Type B pancreatic cell (in vitro differentiated cells): ENCODE measurements at places on chromosomes 4 and X. TPM values are rescaled to one million over a fixed set of nuclear protein-coding genes. Genes with fewer than 3 reads are reported as not detected.

The ARAP2 gene
- 10.8 and 20.0 TPM in 2 replicates for total RNA-seq

The ZBTB49 gene
- total RNA-seq: 7.8 and 9.7 TPM in 2 replicates

The MAP7D2 gene
- 2.0 and 2.8 TPM in 2 replicates for total RNA-seq

The AADAT gene
- 14.3 and 27.1 TPM in 2 replicates for total RNA-seq

The BEND2 gene
- total RNA-seq: not detected in 2 replicates

The TRO gene
- 39.6 and 142 TPM in 2 replicates for total RNA-seq

The FOXR2 gene
- not detected in 2 replicates for total RNA-seq

The RBM46 gene
- 0.24 and 0.57 TPM in 2 replicates for total RNA-seq

The AMOT gene
- total RNA-seq: 235 and 507 TPM in 2 replicates

DNA sequence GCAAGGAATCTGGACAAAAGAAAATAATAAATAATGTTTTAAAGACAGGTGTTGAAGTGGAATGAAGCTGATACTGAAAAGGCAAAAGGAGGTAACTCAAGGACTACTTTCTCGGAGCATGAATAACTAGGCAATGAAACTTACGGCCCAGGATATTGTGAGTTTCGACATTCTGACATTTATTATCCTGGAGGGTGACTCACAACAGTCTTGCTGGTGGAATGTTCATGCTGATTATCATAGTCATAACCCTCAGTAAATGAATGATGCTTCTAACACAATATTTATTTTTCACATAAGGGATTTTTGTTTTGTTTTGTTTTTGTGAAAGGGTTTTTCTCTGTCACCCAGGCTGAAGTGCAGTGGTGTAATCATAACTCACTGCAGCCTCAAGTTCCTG is 147.0 kb upstream of the HPGD start:
- no peak for DNase-seq

GRCh38 chrX:23554304-23554703 is 113.0 kb upstream of the PRDX4 start:
- no peak for DNase-seq

DNA sequence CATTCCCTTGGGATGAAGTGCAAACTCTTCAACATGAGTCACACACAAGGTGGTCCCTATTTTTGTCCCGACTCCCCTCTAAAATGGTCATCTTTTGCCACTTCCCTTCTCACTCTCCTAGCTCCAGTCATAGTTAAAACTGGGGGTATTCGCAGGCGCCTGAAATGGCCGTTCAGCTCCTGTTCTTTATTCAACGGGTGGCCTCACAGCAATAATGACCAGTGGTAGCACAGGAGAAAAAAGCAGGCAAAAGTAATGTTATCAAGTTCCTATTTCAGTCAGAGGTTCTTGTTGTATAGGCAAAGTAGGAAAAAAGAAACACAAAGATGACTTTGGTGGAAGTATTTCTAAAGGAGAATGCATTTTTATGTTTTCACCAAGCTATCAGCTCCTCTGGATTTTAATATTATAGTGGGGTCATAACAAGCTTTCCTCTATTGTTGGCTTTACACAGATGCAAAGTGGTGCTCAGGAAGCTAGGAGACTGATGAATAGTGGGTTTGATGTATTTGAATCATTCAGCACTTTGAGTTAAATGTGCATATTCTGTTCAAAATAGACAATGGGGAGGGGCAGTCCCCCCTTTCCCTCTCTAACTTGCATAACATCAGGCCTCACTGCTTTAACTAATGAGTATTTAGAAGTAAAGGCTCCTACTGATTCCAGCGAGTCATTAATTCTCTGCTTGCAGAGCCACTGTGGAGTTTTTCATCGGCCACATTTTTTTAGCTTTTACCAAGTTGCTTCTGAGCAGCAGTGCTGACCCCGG is 171.2 kb upstream of the NDP start:
- DNase-seq: no peak

GRCh38 chr4:124060261-124060918 is 652.1 kb downstream of the ANKRD50 start:
- no peak for DNase-seq

DNA sequence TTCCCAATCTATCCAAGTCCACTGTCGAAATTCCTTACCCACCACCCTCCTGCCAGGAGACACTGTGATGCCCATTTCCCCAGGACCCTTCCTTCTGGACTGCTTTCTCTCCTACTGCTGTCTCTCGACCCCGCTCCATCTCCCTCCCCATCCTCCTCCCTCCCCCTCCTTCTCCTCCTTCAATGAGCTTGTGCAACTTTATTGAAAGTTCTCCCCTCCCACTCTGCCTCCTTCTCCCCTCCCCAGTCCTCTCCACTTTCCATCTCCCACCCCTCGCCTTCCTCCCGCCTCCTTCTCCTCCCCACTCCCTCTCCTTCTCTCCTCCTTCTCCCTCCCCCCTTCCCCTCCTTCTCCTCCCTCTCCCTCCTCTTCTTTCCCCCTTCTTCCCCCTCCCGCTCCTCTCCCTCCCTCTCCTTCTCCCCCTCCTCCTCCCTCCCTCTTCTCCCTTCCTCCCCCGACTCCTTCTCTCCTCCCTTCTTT is 116.6 kb upstream of the FAT1 start:
- DNase-seq: no peak

DNA sequence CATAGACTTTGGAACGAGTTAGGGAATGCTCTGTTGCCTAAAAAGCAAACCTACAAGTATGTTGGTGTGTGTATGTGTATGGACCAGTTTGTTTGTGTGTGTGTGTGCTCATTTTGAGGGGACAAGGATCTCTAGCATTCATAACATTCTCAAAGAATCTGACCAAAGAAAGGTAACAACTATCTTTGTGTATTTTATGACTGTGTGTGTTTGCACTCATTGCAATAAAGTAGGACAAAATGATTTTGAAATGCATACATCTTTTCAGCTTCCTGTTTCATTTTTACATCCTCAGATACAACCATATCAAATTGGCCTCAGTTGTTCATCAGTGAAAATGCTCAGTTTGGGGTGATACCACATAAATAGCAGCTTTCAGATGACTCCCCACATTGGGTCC is 8.3 kb upstream of the XK start:
- no peak for DNase-seq

DNA sequence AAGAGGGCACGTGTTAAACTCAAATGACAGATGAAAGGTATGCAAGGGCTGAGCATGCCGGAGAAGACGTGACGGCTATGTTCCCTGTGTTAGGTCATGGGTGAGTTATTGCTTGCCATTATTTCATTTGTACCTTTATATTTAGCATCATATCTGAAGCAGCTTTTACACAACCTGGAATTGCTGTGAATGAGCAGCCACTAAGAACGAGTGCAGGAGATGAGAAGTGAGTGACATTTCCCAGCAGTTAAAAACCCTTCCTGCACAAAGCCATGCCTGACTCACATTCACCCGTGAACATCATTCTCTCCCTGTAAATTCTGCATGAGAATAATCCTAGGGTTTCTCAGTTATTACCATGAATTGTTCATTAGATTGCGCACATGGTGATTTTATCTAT is 433.2 kb upstream of the ZFP42 start:
- DNase-seq: no peak

GRCh38 chr4:73406548-73406875 is 2.4 kb downstream of the ALB start:
- DNase-seq: no peak

GRCh38 chrX:72662020-72662747 is 51.9 kb downstream of the PHKA1 start:
- DNase-seq: no peak

GRCh38 chr4:182904211-182904761 is 12.9 kb downstream of the DCTD start:
- no peak for DNase-seq

DNA sequence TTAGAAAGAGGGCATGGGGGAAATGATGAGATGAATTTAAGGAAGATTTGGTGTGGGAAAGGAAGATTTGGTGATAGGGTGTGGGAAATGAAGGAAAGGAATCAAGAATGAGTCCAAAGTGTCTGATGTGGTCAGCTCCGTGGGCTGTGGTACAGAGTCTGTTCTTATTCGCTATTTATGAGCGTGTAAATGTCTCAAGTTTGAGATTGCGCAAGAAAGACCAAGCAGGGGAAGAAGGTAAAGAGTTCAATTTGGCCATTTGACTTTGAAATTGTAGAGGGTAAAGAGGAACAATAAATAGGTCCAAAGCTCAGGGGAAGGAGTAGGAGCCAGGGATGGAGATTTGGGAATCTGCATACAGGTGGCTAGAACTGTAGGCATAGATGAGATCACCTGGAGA is 11.3 kb upstream of the SMS start:
- DNase-seq: no peak

DNA sequence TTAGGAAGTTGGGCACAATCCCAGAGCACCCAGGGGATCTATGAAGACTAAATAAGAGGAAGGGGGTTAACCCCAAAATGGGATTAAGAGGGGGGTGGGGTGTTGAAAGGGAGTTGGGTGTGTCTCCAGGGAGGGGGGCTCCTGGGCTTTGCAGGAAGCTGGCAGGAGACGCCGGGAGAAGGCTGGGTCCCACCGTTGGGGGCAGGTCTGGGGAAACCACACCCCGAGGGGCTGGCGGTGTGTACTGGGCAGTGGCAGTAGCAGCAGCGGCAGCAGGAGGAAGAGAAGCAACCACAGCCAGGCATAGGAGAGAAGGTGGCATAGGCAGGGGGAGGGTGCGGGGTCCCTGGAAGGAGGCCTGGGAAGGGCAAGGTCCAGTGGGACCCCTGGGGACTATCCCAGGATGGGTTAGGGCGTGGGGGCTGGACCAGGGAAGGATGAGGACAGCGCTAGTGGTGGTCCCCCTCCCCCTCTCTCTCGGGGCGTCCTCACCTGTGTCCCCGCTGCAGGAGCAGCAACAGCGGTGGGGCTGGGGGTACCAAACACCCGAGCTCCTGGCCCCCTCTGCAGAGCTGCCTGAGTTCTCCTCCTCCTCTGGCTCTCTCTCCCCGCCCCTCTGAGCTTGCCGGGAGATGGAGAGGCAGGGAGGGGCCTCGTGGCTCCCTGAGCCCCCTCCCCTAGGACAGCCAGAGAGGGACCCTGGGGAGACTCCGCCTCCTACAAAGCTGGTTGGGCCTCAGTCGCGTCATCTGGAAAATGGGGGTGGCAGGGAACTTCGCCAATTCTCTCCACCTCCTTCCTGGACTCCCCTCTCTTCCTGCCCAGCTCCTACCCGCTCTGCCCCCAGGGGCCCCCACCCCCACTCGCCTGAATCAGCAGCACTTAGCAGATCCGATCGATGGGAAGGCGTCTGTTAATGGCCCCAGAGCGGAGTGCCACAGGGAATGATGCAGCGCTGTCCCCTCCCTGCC is at the start of gene KCND1:
Gene KCND1, minus strand, starts transcription at position 596 of the 971 bp plus-strand sequence. CDS start 1,573 bp downstream, outside the sequence.
- no peak for DNase-seq

- DNase-seq: no peak
Observed at GRCh38 chrX:54208531-54208930, 25.5 kb upstream of the FAM120C start.

DNA sequence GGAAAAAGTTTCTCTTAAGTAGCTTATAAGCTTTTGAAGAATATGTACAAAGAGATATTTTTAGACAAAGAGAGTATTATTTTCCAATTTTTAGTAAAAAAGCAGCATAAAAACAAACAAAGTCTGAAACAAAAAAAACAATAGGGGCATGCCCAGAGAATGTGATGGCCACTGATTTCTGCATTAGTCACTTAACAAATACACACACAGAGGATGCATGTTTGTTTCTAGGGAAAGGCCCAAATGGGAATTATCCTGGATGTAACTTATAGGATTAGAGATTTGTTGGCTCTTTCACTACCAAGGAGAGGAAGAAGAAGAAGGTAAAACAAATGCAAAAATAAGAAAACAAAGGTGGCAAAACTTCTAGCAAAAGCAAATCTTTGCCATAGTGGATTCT is 95.9 kb upstream of the SCOC start:
- DNase-seq: no peak

GRCh38 chrX:53071604-53072417 is 10.4 kb upstream of the TSPYL2 start:
- DNase-seq: no peak

DNA sequence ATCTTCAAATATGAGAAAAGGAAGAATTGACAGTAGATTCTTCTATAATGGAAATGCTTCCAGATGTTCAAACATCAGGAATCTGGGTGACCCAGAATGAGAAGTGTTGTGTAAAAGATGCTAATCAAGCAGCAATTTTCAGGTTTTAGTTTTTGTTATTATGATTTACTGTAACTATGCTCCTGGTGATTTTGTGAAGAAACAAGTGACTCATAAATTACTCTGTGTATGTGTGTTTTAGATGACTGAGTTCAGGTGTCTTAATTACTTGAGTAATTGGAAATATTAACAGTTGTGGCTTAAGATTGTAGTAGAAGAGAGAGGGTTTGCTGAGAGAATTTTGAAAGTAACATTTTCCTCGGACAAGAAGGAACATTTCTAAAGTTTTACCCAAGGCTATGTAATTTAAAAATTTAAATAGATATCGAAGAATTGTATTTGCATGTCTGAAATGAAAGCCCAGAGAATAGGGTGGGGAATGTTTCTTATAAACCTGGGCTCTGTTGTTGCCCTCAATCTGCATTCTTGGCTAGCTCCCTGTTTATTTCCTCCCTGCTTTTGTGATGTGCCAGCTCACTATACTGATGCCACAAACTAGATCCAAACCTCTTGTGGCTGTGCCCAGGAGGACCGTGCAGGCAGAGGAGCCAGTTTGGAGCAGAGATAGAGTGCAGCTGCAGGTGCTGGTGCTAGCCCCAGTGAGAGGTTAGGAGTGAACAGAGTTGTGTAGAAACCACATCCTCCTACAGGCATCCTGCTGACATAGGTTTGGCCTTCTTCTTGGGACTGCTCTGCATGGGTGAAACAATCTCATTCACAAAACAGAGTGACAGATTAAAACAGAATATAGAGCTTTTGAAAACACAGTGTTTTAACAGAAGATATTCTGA is 25.4 kb upstream of the TNIP3 start:
- no peak for DNase-seq
